Stimulated activated CD8-positive, alpha-beta memory T cell treated with anti-CD3 and anti-CD28 coated beads, Interleukin-4, amount 100 ng/mL, for 24 hours (primary cell): ENCODE measurements at places on chromosomes 1 and 21.
A peak's percentile ranks its signal among the peaks of the same experiment; 100 is the strongest.

GRCh38 chr1:41734201-41734970 is 184.3 kb downstream of the HIVEP3 start:
- no peak for DNase-seq

DNA sequence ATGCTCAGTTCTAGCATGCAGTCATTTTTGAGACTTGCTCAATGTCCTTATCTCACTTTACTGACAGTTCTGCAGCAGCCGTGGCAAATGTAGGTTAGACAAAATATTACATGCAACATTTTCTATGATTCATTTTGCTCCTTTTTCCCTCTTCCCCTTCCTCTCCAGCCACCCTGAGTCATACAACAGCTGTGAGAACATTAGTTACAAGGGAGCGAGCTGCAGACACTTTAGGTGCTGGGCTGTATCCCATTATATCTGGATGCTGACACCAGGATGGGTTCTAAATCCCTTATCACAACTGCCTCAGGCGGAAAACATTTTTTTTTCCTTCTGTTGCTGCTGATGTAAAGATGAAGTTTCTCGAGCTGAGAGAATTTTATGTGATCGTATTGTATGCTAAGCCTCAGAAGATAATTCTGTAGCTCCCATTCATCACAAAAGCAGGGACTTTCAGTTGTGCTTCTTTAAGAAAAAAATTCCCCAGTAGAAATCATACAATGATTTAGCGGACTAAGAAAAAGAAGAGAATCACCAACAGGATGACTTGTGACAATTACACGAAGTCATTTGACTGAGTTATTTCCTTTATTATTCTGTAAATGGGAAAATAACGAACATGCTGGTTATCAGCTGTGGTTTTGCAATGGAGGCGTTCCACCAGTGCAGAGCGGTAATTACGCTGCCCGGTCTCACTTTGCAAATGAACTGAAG is 345.0 kb downstream of the DISC1 start:
- no peak for DNase-seq

DNA sequence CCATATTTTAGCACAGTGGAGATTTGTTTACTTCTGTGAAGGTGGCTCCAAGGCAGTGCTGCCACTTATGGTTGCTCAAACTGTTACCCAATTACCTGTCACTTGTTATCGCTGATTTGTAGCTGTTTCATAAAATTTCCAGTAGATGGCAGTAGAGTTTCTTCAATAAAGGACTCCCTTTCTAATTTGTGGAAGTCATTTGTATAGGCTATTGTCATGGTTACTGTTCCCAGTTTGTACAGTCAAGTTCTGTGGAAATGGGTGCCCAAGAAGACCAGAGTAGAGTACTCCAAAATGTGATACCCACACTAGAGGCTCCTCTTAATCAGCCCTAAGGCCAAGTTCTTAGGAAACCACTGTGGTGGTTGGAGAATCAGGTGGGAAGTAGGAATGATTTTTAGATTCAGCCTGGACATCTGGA is 186.1 kb downstream of the CLEC20A start:
- no peak for DNase-seq

- DNase-seq: peak; percentile 30
Observed at GRCh38 chr1:55214212-55214933, 791 bp downstream of the USP24 start.
